ENCODE measurements at places on chromosomes 6 and 20.

GRCh38 chr6:108837236-108837971 is 10.8 kb upstream of the ARMC2 start:
- DNase-seq: peak; percentile 47

DNA sequence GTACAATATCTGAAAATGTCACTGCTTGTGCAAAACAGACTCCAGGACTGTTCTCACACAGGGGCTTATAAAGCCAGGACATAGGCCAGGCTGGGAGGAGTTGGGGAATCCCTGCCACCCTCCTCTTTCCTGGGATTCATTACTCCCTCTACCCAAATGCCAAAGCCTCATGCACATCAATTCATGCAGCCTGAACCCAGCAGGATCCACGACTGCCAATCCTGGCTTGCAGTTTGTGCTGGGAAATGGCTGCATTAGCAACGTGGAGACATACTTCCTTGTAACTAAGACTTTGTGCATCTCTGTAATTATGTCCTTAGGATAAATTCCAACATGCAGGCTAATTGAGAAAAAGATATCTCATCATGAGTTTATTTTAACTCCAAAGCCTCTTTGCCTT is 143.8 kb downstream of the SYCP2 start:
- no peak for DNase-seq

- DNase-seq: no peak
These were observed 691 bp downstream of the ATRN start for GRCh38 chr20:3471397-3472021.

DNA sequence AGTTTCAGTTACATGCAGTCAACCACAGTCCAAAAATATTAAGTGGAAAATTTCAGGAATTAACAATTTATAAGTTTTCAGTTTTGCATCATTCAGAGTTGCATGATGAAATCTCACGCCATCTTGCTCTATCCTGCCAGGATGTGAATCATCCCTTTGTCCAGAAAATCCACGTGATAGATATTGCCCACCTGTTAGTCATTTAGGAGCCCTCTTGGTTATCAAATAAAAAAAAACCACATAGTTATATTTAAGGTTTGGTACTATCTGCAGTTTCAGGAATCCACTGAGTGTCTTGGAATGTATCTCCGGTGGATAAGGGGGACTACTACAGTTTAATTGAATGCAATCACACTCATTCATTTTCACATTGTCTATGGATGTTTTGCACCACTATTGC is 1249.0 kb upstream of the CITED2 start:
- DNase-seq: no peak

GRCh38 chr6:56984361-56984760 is 29.5 kb downstream of the BEND6 start:
- no peak for DNase-seq

DNA sequence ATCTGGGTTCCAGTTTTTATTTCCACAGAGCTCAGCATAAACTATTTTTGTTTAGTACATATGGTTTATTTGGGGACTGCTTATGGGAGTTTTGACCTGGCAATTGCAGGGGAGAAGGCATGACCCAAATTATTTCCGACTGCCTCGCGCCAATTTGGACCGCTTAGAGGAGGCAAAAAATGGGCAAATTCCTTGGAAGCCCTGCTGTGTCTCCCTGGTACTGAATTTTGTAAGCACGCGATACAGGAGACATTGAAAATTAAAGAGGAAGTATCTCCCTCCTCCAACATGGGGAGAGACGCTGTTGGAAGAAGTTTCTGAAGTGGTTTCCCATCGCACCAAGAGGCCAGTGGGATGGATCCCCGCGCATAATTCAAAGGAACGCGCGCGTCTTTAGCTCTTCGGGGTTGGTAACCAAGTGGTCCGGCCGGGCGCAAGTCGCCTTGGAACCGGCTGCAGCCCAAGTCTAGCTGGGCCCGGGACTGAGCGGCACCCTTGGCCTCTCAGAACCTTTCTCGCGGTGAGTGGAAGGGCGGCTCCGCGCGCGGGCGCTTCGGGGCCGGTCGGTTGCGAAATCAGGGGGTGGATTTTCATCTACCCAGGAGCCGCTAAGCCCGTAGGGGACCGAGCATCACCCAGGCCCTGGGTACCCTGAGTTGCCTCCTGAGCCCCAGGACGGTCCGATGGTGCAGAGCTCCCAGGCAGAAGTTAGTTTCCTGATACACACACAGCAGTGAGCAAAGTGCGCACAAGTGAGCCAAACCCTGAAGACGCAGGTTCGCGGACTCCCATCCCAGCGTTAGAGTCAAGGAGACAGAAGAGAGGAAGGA is 6.2 kb downstream of the NKX2-2 start:
- no peak for DNase-seq

DNA sequence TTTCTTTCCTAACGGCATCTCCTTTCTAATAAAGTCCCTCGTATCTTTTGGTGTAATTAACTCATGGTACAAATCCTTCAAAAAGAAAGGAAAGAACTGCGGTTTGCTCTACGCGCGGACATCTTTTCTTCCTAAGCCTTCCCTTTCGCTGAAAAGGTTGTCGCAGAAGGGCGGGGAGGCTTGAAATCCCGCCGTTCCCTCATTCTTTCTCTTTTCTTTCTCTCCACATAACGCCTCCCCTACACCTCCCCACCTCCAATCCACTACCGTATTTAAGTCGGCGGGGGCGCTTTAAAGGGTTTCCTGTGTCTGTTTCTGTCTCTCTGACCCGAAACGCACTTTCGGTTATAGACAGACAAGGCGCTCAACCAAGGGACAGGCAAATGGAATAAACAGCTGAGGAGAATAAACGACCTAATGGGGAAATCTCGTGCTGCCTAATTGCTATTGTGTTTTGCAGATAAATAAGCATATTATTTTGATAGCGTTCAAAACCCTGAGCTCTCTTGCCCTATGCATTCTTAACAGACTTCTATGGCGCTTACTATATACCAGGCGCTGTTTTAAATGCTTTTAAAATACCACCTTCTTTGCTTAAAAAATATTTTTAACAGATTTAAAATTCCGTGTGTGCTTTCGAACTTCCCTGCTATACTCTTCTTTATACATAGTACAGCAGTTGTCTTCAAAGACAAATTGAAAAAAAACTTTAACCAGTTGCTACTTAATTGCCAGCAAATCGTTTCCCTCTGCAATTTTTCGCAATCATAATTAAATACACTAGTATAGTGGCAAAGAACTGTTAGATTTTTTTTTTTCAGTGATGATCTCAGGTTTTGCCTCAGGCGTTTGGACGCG is 2.5 kb upstream of the HEY2 start:
- peak; percentile 77 for DNase-seq

DNA sequence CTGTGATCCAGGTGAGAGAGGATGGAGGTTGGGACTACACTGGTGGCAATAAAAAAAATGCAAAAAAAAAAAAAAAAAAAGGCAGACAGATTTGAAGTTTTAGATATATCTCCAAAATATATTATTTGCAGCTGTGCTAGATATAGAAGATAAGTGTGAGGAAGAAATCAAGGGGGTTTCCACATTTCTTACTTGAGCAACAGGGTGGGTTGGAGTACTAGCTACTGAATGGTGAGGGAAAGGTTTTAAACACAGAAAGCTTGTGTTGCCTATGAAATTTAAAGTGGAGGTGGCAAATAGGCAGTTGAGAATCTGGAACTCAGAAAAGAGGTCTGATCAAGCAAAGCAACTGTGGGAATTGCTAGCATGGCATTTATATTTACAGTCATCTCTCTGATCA is 59.9 kb upstream of the GNRH2 start:
- DNase-seq: no peak

DNA sequence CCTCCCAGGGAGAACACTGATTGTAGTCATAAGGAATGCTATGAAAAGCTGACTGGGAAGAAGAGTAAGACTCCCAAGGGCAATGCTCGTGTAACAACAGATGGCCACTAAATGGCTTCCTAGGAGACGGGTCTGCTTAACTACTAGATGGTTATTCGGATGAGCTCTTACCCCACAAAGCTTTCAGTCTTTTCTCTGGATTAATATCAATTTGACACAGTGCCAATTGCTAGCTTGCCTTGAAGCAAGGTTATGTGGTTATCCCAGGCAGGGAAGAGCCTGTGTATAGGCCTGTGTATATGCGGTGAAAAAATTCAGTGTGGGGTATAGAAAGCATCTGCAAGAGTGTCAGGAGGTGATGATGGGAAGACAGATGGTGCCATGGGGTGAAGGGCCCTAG is 86.4 kb upstream of the NOX3 start:
- DNase-seq: no peak

DNA sequence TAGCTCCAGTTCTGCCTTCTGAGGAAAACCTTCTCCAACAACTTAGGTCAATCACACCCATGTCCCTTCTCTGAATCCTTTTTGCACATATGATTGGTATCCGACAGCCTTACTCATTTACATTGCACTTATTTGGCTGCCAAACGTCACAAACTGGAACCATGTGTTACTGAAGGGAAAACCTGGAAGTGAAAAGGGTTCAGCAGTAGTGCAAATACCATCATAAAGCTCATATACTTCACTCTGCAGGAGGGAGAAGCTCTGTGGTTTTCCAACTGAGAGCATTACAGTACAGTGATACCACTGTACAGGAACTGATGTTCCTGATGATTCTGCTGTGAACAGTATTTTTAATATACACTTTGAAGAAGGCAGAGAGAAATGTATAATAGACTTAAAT is 87.8 kb downstream of the SLC16A10 start:
- DNase-seq: no peak

- DNase-seq: no peak
These were observed 38.0 kb downstream of the CD164 start for GRCh38 chr6:109344226-109344625.

DNA sequence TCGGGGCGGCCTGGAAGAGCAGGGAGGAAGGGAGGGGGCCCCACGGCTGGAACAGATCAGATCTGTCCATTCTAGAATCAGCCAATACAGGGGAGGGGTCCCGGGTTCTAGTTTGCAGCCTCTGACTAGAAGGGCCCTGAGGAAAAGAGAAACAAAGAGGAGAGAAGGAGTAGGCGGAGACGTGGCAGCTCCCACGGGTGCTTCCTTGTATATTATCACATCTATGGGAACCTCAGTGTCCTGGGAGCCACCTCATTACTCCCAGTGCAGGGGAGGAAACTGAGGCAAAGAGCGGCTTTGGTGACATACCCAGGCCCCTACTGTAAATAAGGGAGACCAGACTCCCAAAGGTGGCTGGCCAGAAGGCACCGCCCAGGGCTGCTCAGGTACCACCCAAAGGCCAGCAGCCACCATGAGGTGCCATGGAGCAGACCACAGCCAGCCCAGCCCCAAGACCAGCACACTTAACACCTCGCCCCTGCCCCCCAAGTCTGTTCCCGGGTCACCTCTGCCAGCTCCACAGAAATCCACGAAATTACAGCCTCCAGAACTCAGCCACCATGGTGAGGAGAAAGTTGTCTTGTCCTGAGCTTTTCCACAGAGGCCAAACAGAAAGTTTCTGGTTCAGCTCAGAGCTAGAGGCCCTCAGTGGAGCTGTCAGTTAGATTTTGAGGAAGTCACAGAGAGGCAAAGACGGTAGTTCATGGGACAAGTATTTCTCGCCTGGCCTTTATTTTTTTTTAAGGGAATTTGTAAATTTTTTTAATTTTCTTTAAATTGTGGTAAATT is 2.1 kb downstream of the ZC3H12D start:
- no peak for DNase-seq

DNA sequence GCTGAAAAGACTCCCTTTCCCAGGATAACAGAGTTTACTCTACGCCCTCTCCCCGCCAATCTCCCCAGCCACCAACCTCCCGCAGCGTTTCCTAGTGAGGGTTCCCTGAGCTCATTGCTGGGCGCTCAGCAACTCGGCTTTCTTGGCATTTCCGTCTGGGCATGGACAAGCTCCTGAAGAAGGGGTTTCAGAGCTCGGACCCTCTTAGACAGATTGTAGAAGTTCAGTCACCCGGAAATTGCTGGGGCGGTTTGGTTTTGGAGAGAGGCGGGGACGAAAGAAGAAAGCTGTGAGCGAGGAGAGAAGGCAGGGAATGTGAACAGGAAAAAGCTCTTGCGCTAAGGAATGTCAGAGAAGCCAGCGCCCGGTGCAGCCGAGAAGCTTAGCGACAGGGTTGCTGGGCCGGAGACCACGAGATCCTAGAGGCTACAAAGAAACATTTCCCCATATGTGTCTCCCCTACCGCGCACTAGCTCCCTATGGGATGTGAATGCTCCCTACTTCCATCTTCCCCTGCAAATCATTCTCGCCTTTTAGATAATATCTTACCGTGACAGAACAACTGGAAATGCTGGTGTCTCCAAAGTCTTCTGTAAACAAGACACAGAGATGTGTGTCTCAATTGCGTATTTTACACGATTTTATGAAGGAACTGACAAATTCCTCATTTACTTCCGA is 15.8 kb downstream of the POM121L2 start:
- no peak for DNase-seq

- no peak for DNase-seq
These were observed 3.3 kb downstream of the KCNS1 start for GRCh38 chr20:45097485-45098102.

- no peak for DNase-seq
These were observed 109.1 kb downstream of the BACH2 start for GRCh38 chr6:90187437-90188121.

- peak; percentile 72 for DNase-seq
These were observed 534 bp downstream of the ZNF76 start for GRCh38 chr6:35259948-35260590.

- no peak for DNase-seq
These were observed 15.6 kb downstream of the BTN2A1 start for GRCh38 chr6:26473429-26473757.

DNA sequence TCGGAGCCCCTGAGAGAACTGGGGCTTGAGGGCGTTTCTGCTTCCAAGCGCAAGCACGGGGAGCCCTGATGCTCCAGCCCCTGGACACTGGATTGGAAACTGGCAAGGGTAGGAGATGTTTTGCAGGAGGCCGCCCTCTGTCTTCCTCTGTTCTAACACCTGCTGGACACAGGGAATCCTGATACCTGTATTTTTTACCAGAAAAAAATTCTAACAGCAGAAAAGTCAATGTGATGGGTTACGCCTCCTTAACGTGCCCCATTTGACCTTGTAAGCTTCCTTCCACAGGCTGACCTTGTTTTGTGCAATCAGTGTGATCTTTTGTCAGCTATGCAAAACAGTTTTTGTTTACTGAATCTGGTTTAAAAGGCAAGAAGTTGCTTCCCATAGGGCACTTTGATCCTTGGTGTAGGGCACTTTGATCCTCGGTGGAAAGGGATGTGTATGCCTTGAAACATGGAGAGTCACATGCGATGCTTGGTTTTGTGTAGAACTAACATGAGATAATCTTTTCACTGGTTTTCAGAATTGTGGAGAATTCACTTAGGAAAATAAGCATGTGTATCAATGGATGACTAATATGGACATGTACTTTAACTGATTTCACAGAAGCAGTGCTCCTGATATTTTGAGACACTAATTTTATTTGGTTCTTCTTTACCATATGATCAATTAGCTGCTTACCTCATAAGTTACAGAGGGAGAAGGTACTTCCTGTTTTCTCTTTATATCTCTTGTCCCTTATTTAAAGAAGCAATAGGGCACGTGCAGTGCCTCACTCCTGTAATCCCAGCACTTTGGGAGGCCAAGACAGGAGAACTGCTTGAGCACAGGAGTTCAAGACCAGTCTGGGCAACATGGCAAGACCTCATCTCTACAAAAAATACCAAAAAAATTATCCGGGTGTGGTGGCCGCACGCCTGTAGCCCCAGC is 59.9 kb upstream of the MAP3K4 start:
- DNase-seq: no peak

Measured in DND-41 (cell line).